Kidney (tissue), 22 donors: ENCODE measurements at places on chromosomes 2 and 18.

DNA sequence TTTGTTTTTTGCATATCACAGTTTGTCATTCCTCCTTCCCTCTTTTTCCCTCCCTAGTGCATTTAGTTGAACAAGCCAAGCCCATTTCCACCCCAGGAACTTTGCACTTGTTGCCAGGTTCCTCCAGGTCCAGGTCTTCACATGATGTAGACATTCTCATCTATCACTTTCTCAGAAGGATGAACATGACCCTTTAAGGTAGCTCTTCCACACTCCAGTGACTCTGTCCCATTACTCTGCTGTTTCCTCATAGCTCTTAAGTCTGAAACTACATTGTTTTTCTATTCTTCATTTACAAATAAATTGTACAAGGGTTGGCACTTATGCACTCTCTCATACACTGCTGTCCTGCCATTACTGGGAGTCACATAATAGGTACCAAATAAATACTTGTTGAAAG lies 6.1 kb downstream of the KYNU start:
- DNase-seq: no peak

DNA sequence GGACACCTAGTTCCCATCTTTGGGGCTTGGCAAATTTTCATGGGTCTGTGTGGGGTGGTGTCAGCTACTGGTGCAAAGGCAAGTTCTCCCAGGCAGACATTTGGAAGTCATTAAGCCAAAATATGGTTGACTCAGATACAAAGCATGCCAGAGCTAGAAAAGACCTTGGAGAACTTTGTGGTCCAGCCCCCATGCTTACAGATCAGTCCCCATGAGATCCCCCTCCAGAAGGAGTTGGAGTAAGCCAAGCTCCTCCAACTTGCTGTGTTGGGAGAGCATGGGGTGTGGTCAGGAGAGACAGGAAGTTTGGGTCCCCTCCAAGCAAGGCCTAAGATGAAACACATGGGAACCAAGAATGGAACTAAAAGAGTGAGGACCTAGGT lies 224.5 kb downstream of the CYP26B1 start:
- no peak for DNase-seq

DNA sequence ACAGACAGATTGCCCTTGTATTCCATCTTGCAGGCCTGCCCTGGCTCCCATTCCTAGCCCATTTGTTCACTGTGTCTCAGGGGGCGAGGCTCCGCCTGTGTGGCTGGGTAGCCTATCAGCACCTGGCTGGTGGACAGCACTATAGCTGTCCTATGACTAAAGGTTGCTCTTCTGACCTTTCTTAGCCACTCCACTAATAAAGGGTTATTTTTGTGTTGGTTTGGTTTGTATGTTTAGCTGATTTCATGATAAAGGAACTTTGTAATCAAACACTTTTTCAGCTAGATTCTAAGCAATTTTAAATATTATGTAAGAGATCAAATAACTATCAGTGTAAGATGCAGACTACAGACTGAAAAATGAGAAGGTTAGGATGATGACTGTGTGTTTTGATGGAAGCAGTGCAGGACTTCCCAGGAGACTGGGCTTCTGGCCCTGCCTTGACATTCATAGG lies 72.2 kb downstream of the CRIM1 start:
- DNase-seq: no peak

GRCh38 chr2:159077869-159078268 lies 109.4 kb downstream of the TANC1 start:
- DNase-seq: no peak

DNA sequence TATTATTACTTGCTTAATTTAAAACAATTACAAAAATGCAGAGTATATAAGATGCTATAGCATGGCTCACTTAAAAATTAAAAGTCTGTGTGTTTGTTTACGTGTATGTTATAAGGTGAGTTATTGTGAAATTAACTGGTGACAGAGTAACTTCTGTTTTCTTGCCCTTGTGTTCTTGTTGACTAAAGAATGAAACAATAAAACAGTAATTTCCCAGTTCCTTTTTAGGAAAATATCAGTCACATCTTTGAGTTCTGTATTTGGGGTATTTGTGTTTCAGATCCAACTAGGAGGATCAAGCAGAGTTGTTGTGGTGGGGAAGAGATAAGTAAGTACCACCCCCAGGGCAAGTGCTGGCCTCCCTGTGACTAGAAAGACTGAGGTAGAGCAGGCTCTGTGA lies 143.6 kb downstream of the CCDC148 start:
- DNase-seq: no peak
